ENCODE measurements at places on chromosomes 4 and X.

- no peak for DNase-seq
These were observed 61.0 kb downstream of the ANXA3 start for GRCh38 chr4:78612398-78613178.

- no peak for DNase-seq
These were observed 93.4 kb upstream of the RAPGEF2 start for GRCh38 chr4:159009521-159009920.

DNA sequence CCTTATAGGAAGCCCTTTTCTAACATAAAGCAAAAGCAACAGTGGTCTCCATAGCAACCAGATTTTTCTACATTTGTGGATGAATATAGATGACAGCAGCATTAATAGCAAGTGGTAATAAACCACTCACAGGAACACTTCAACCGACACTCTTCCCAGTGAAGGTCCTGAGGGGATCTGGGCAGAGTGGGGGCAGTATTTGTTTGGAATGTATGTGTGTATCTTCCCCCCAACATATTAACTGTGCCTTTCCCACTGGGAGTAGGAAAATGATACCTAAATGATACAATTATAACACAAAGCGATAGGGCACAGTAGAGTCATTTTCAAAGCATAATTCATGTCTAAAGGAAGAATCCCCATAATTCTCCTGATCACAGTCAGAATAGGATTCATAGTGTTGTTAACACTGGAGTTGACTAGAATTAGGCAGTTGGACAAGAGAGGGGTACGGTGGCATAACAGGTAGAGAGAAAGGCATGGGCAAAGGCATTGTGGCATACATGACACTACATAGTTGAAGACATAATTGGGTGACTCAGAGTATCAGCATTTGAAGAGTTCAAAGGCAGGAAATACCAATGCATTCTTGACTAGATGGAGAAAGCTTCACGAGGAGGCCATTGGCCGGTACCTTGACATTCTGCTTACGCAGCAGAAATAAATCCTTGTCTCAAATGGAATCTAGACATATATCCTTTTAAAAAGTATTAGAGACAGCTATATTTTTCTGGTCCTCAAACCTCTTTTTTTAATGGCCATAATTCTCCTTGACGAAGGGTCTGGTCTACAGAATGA, 15.2 kb downstream of the CAPN6 start:
- no peak for DNase-seq

GRCh38 chrX:23331701-23332100, 2.9 kb upstream of the PTCHD1 start:
- no peak for DNase-seq

DNA sequence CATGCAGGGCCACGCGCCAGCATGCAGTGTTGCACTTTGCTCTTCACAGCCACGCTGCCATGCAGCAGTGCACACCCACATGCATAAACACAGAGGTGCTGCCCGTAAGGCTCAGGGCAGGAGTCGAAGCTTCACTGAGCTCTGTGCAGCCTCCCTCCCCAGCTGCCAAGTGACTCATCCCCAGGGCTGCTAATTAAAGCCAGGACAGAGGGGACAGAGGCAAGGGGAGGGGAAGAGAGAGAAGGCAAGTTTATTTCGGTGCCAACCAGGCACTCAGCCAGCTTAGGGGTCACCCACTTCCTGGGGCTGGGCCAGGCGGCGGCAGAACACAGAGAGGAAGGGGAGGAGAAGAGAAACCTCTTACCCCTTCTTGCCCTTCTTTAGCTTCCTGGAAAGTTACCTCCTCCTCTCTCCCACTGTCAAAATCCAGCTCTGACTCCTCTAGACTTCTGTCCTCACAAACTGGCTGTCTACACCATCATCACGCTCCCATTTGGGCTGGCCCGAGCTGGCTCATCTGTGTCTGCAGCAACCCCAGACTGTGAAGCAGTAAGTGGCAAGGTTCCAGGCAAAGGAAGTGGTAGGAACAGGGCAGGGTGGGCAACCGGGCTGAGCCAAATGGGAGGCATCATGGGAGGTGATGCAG, 6.2 kb upstream of the IQSEC2 start:
- no peak for DNase-seq

GRCh38 chr4:52751487-52751911, 274 bp upstream of the ERVMER34-1 start:
- DNase-seq = no peak

DNA sequence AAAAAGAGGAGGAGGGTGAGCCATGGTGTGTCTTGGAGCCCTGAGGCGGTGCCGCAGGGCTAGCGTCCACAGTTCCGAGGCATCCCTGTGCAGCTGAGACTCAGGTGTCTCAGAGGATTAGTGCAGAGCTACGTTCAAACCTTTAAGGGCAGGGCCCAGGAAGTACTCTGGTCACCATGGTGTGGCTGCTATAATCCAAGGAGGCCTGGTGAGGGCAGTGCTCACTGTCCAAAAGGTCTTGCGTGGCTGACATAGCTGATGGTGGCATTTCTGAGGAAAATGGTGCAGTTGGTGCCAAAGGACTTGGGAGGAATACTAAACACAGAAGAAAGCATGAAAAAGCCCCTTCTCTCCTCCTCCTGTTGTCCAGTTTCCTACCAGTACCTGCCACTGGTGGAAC, 146.9 kb downstream of the DCHS2 start:
- DNase-seq = no peak

DNA sequence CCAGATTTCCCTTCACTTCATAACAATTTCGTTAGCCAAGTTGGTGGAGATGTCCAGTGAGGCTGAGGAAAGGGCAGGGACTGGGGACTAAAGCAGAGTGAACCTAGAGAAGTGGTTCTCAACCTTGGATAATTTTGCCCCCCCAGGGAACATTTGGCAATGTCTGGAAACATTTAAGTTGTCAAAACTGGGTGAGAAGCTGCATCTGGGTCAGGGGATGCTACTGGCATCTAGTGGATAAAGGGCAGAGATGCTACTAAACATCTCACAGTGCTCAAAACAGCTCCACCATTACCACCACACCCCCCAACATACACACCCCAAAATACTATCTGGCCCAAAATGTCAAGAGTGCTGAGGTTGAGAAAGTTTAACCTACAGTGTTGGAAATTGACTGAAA, 32.0 kb upstream of the FGF16 start:
- DNase-seq = no peak

DNA sequence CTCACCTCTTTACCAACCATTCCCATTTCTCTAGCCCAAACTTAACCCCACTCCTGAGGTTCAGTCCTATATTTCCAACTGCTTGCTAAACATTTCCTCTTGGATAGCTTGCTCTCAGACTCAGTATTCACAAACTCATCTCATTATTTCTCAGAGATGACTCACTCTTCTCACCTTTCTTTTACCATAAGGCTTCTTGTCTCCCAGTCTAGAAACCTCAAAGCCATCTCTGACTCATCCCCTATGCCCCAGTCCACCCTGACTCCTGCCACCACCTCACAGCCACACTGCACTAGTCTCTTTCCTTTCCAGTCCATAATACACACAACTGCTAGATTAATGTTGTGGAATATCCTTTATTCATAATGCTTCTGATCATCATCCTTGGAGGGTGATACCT, 4.8 kb downstream of the FRMPD3 start:
- no peak for DNase-seq

DNA sequence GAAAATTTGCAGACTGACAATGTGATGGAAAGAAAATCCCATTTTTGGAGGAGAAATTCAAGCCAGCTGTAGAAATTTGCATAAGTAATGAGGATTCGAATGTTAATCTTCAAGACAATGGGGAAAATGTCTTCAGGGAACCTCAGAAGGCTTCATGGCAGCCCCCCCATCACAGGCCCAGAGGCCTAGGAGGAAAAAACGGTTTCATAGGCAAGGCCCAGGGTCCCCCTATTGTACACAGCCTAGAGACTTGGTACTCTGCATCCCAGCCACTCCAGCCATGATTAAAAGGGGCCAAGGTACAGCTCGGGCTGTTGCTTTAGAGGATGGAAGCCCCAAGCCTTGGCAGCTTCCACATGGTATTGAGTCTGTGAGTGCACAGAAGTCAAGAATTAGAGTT, 303.6 kb upstream of the PCDH7 start:
- no peak for DNase-seq

- DNase-seq = no peak
These were observed 8.4 kb downstream of the RPL39 start for GRCh38 chrX:119783026-119783425.

DNA sequence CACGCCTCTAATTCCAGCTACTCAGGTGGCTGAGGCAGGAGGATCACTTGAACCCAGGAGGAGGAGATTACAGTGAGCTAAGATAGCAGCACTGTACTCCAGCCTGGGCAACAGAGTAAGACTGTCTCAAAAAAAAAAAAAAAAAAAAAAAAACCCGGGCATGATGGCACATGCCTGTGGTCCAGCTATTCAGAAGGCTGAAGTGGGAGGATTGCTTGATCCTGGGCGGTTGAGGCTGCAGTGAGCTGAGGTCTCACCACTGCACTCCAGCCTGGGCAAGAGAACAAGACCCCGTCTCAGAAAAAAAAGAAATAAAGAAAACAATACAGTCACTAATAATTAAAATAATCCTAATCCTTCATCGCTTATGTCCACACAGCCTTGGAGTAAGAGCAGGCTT, 68.1 kb downstream of the APBB2 start:
- DNase-seq = no peak

DNA sequence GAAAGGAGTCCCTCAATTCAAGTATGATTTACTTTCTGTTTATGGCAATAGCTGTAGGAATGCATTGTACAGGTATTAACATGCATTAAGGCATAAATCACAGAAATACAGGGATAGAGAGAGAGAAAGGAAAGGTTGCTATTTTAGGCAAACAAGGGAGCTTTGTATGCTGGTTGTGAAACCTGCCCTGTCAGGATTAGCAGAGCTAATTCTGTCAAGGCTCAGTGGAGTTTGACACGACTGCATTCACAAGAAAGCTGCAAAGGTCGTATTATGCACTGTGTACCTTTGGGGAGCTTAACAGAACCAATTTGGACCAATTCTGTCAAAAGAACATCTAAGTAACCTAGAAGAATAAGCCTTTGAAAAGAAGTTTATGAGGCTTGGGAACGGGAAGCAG, 239.3 kb downstream of the GRIA2 start:
- DNase-seq = no peak

DNA sequence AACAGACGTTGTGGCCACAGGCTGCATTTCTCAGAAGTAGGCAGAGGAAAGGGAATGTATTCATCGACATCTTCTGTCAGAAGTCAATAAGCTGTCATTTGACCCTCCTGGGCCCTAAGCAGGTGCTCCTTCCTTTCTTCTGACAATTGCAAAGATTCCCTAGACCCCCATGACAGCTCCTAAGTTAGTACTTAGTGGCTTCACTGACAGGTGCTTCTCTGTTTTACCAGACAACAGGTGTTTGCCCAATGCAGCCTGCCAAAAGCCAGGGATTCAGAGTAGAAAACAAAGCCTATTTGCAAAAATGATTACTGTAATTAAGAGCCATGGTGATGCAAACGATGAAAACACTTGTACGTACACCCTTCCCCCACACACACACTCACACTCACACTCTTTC, 7.5 kb upstream of the FGF5 start:
- no peak for DNase-seq

GRCh38 chrX:143800150-143800549, 79.6 kb upstream of the SPANXN2 start:
- no peak for DNase-seq

DNA sequence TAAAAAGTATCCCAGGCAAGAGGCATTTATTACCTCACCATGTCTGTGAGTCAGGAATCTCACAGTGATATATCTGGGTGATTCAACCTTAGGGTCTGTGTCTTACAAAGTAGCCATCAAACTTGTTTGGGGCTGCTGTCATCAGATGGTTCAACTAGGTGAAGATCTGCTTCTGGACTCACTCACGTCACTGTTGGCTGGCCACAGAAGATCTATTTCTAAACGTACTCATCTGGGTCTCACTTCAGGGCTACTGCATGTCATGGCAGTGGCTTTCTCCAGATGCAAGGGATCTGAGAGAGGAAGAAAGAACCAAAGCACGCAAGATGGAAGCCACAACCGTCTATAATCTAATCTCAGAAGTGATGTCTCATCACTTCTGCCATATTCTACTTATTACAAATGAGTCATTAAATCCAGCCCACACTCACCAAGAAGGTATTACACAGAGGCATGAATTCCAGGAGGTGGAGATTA, 267.8 kb upstream of the ANKRD50 start:
- no peak for DNase-seq

DNA sequence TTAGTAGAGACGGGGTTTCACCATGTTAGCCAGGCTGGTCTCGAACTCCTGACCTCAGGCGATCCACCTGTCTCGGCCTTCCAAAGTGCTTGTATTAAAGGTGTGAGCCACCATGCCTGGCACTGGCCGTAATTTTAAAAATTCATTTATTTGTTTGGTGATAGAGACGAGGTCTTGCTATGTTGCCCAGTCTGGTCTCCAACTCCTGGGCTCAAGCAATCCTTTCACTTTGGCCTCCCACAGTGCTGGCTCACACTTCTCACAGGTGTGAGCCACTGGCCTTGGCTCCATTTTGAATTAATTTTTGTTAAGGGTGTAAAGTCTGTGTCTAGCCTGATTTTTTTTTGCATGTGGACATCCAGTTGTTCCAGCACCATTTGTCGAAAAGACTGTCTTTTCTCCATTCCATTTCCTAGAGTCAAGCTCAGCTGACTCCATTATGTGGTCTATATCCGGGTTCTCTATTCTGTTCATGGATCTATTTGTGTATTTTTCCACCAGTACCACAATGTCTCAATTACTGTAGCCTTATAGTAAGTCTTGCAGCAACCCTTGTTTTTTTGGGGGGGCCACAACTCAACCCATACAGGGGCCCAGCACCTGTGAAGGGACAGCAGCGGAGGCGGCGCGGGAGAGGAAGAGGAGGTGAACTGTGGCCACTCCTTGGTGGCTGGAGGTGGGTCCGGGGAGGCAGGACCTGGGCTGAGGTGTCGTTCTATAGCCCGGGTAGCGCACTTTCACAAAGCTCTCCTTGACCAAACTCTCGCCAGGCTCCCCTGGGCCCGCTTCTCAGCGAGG, 1.5 kb upstream of the NSD2 start:
- DNase-seq = no peak

- no peak for DNase-seq
These were observed 159.7 kb downstream of the ANK2 start for GRCh38 chr4:113209153-113209552.

DNA sequence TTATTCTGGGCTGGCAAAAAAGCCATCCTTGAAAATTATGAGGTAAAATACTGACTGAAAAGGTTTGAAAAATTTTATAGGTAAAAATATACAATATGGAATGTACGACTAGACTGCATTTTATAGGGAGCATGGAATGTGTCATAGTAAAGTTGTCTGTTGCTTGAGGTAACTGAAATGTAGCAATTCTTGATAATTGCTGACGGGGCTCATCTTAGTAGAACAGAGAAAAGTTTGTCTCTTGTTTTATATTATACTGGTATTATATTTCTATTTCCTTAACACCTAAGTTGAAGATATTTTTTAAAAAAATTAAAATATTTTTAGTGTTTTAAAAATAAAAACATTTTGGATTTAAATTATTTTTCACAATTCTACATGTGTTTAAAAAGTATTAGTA, 11.0 kb downstream of the GRIA2 start:
- DNase-seq = no peak

- DNase-seq = no peak
These were observed 304.6 kb downstream of the ARAP2 start for GRCh38 chr4:35939751-35940150.
